ENCODE measurements at places on chromosomes 12 and 14.

GRCh38 chr12:8648576-8649205 lies 13.9 kb downstream of the MFAP5 start:
- DNase-seq, result no peak

DNA sequence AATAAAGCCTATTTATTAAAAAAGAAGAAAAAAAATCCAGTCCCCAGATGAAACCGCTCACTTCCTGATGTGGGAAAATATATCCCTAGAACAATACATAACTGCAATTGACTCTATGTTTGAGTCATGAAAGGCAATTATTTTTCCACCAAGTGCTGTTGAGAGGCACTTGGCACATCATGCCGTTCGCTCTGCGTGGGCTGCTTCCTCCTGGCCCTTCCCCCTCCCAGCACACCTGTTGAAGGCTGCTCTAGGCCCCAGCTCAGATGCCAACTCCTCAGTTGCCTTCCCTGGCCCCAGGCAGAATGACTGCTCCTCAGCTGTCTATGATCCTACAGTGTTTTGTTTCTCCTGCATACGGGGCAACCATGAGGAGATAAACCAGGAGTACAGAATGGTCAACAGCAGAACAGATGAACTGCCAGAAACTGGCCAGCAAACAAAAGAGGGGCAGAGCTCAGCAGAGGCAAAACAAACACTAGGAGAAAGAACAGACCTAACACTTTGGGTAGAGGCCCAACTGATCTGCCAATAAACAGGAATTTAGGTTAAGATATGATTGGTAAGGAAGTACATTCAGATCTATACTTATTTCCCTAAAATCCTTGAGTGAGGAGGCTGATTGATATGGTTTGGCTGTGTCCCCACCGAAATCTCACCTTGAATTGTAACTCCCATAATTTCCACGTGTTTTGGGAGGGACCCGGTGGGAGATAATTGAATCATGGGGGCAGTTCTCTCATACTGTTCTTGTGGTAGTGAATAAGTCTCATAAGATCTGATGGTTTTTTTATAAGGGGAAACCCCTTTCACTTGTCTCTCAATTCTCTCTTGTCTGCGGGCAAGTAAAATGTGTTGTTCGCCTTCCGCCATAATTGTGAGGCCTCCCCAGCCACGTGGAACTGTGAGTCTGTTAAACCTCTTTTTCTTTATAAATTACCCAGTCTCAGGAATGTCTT lies 58.6 kb downstream of the SLC38A1 start:
- DNase-seq, result peak; percentile 71

DNA sequence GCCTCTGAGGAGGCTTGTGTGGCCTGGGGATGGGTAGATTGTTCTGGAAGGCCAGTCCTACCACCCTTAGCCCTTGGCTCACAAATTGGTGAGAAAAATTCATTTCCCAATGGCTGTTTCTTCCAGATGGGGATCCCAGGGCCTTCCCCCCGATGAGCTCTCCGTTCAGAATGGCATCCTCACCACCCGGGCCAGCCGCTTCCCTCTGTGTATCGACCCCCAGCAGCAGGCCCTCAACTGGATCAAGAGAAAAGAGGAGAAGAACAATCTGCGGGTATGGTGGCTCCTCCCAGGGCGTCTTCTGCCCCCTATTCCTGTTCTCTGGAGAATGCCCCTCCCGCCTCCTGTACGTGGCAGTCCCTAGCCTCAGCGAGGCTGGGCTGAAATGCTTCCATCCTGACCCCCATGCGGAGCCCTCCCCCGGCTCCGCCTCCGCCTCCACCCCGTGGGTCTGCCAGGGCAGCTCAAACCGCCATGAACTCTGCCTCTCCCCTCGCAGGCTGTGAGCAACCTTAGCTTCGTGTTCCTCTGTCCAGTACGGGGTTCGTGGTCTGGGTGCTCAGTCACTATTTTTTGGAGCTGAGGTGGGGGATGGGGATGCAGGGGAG lies 57.8 kb downstream of the CCDC92 start:
- no peak for DNase-seq

- no peak for DNase-seq
Observed at GRCh38 chr14:105456736-105457617, 17.6 kb upstream of the CRIP2 start.

- DNase-seq, result no peak
Observed at GRCh38 chr12:108254517-108255251, 84.4 kb downstream of the CMKLR1 start.

Measured in pulmonary artery endothelial cell (primary cell).